ENCODE measurements at places on chromosomes 3 and 15. TPM values are rescaled to one million over a fixed set of nuclear protein-coding genes. Genes with fewer than 3 reads are reported as not detected.

The SLC24A5 gene
- not detected for total RNA-seq

The MESP2 gene
- 1.3 TPM for total RNA-seq

The TEX55 gene
- total RNA-seq = not detected

The HCLS1 gene
- total RNA-seq = 1.2 TPM

The SKOR1 gene
- total RNA-seq = not detected

The SLC12A1 gene
- total RNA-seq = not detected

The PARP9 gene
- total RNA-seq = 9.8 TPM

The PLA2G4D gene
- not detected for total RNA-seq

The HEMK1 gene
- 13.2 TPM for total RNA-seq
